Hypothalamus (tissue), 51 donors: ENCODE measurements at places on chromosomes 4 and X.

GRCh38 chr4:165684177-165684805 lies 188.7 kb upstream of the TLL1 start:
- DNase-seq, result no peak

DNA sequence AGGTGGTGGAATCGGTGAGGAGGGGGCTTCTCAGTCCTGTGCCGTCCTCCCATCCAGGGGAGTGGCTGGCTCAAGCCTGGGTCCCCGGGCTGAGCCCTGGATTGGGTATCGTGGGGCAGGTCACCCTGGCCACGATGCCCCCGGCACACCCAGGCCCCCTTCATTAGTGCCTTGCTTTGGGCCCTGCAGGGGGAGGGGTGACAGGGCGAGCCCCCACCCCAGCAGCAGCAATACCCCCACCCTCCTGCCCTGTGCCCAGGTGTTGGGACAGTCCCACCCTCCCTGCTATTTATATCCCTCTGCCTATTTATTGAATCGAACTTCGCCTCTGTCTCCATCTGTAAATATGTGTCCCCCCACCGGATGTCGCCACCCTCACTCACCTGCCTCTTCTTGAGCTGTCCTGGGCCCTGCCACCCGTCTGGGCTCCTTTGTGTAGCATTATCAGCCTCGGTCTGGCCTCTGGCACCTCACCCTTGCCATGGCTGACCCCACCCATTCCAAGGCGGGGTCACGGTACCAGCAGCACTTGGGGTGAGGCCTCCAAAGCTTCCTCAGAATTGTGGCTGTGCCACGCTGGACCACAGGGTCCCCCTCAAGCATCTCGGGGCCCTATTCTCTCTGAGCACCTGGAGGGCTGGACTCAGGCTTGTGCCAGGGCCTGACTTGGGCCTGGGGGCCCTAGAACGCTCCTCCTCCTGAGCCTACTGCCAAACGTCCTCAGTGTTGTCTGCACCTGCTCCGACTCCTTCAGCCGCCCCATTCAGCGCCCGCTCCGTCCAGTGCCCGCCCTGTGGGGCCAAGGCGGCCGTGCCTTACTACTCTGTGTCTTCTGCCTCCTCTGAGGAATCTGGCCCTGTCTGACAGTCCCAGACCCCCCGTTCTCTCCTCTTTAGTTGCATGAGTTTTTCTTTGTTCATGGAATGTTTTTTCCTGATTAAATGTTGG lies 6.1 kb downstream of the LAGE3 start:
- DNase-seq, result no peak

- DNase-seq, result no peak
Measured at GRCh38 chr4:146224326-146224966, 10.1 kb downstream of the REELD1 start.

DNA sequence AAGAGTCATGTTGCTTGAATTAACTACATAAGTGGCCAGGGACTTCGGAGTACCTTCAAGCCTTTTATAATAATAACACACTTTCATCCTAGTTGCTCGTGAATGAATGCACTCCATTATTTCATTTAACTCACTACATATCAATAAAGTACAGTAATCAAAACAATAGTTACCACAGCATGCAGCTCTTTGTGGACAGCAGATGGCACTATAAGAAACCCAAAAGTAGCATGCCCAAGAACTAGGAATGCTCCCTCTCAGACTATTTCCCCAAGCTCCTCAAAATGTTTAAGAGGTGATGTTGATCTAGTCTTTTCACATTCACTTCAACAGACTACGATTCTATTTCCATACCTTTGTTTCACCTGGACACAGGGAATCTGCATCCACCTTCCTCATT lies 500.8 kb upstream of the DIAPH2 start:
- DNase-seq, result no peak

GRCh38 chr4:174100910-174101309 lies 182.6 kb downstream of the FBXO8 start:
- DNase-seq, result no peak

DNA sequence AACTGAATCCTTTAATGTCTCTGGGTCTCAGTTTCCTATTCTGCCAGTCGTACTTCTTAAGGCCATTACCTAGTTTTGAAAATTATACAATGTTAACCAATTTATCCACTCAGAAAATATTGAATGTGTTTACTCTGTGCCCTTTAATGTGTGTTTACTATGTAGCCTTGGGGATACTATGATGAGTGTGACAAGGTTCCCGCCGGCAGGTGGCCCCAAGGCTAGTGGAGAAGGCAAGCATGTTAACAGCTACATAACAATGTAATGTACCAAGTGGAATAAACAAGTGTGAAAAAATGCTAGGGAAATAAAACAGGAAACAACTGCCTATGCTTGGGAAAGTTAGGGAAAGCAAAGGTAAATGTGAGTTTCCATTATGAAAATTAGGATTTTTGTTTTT lies 187.3 kb upstream of the MBNL3 start:
- no peak for DNase-seq

DNA sequence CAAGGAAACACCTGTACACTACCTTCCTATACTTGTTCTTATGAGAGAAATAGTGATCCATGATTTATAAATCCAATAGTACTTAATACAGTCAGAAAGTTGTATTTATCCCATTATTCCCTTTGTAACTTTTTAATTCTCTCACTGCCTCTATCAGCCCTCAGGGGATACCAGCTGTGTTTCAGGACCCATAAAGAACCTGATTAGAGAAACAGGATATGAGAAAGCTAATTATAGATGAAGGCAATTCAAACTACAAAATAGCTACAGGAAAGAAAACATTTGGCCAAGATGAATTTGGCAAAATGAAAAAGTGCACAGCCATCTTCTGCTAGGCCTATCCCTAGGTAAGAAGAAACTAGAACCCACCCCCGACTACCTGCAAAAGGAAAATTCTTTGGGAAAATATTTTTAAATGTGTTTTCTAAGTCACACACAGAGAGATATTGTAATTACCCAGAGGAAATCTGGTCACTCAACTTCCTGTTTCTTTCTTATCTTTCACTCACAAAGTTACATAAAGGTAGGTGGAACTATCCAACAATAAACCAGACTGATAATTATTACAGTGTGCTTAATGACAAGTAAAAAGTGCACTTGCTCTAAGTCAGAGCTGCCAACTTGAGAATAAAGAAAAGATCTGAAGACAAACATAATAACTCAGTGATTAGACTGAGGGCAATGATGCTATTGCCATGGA lies 836.5 kb upstream of the HTR2C start:
- no peak for DNase-seq

DNA sequence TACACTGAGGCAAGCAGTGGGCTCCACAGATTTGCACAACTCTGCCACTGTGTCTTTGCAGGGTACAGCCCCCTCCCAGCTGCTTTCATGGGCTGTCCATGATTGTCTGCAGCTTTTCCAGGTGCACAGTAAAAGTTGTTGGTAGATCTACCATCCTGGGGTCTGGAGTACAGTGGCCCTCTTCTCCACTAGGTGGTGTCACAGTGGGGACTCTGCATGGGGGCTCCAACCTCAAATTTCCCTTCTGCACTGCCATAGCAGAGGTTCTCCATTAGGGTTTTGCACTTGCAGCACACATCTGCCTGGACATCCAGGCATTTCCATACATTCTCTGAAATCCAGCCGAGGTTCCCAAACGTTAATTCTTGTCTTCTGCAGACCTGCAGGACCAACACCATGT lies 1002.3 kb downstream of the FAM133A start:
- no peak for DNase-seq

DNA sequence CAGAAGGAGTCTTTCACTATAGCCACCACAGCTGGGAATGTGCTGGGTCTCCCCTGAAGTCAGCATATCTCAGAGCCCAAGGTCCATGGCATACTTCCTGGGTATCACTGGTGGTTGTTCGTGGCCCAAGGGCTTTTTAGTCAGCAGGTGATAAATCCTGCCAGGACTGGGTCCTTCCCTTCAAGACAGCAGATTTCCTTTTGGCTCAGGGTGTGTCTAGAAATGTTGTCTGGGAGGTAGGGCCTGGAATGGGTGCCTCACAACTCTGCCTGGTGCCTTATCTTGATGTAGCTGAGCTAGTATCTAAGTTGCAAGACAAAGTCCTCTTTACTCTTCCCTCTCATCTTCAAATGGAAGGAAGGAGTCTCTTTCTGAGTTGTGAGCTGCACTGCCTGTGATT lies 102.4 kb upstream of the TMLHE start:
- no peak for DNase-seq

DNA sequence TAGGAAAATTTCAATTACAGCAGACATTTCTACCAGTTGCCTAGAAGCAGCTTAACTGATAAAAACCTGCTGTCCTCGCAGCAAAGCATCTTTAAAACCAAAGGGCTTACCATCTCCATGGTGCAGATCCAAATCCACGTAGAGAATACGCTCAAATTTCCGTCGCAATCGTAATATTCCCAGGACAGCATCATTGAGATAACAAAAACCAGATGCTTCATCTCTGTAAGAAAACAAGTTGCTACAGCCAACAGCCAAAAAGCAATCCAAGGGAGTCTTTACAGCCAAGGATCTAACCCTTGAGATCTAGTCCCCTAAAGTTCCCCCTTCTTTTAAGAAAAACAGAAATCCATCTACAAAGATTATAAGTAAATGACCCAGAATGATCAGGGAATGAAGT lies 77.6 kb downstream of the HDAC8 start:
- DNase-seq, result no peak

GRCh38 chr4:59818656-59819055 lies 1381.5 kb upstream of the ADGRL3 start:
- no peak for DNase-seq

DNA sequence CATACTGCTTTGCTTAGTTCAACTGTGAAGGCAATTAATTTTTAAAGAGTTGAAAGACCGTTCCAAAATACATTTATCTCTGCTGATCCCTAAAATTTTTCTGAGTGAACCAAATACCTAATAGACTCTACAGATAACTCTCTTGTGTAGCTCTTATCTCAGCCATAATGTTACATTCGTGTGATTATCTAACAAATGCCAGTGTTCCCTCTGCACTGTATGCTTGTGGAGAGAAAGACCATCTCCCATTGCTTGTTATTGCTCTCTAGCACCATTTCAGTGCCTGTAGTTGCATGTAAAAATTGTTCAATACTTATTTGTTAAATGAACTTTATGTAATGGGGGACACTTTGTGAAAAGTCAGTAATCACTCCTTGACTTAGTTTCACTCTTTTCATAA lies 81.3 kb upstream of the ATOH1 start:
- no peak for DNase-seq

DNA sequence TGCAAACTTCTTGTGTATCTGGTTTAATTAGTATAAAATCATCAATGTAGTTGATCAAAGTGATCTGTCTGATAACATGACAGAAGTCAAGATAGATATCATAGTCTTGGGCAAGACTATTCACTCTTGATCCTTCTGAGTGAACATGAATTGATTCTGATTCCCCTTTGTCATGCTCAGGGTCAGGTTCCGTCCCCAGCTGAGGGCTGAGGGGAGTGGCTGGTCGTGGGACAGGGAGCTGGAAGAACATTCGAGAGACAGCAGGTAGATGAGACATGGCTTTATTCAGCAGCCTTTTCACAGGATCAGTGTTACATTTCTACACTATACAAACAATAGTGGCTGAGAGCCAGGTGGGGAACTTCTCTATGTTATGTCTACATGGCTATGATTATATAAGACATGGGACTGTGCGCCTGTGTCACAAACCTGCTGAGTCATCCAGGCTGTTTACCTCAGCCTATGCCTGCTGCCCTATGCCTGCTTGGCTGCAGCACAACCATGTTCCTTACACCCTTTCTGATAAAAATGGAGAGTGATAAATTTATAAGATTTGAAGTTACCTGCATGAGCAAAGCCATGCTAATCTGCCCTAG lies 586.9 kb upstream of the NR3C2 start:
- DNase-seq, result no peak
